Amniotic stem cell (primary cell): ENCODE measurements at places on chromosomes 16 and 17.

GRCh38 chr16:62853887-62854286 lies 817.6 kb upstream of the CDH8 start:
- no peak for DNase-seq

- DNase-seq, result no peak
Observed at GRCh38 chr17:29379084-29379991, 10.8 kb upstream of the TAOK1 start.

- no peak for DNase-seq
Observed at GRCh38 chr17:74361230-74362068, at the start of gene BTBD17. Gene BTBD17, minus strand, starts transcription at chr17:74361868. Its CDS starts 49 bp downstream, at chr17:74361819.

- no peak for DNase-seq
Observed at GRCh38 chr16:78405833-78406232, 306.4 kb downstream of the WWOX start.

- DNase-seq, result no peak
Observed at GRCh38 chr17:52383493-52384100, 225.1 kb upstream of the CA10 start.
